ENCODE measurements at places on chromosomes 1 and 21.

DNA sequence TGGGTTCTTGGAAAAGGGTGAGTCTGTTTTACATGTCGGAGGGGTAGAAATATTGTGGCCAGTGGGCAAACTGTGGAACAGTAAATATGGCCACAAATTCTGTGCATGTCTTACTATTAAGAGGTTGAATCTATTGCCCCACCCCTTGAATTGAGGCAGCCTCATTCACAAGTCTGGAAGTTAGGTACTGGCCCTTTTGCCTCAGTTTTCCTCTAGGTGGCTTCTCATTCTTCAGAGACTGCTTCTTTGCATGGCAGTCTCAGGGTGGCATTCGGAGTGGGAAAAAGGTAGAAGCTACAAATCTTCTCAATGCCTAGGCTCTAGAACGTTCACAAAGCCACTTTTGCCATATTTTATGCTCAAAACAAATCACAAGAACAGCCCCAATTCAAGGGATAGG is 57.2 kb downstream of the SLC9C2 start:
- no peak for DNase-seq

DNA sequence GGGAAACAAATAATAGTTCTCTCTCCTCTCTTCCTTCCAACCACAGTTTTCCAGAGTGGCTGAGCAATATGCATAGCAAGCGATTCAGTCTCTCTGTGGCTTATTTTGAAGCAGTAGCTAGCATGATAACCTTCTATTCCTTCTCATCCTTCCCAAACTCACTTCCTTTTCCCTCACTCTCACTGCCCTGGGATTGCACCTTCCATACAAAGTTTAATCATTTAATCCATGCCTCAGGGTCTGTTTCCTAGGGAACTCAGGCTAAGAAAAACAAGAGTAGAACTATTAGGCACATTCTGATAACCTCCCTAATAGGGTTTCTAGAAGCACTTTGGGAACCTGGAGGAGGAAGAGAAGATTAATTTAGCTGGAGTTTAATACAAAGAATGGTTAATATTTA is 97.7 kb upstream of the S1PR1 start:
- DNase-seq = no peak

DNA sequence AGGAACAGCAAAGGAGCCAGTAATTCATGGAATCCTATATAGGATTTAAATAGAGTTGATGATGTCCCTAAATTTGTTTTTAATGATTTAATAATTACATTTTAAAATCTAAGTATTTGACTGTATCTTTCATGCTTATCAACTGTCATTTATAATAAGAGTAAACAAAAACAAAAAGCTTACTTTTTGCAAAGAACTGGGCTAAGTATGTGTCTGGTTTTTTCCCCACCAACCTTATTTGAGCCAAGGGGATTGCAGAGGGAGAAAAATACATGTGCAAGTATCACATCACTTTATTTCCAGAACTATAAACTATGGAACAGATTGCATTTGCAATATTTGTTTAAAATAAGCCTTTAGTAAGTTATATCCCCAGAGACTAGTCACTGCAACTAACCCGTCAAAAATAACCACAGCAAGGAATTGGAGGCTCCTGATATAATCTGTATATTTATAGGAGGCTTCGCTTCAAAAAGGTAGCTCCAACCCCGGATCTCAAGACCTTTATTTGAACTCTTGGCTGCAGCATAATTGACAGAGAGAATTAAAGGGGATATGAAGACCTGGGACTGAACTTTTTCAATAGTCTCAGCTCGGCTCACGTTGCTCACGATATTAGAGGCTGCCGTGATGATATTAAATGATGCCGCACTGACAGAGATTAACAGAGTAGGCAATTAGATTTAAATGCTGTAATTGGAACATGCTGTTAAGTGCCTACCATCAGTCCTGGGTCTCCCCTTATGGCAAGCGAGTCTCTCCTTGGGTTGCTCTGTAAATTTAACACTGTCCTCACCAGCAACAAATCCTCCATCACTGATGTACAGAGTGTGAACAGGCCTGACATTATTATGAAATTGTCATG is 329.1 kb upstream of the NFIA start:
- no peak for DNase-seq

DNA sequence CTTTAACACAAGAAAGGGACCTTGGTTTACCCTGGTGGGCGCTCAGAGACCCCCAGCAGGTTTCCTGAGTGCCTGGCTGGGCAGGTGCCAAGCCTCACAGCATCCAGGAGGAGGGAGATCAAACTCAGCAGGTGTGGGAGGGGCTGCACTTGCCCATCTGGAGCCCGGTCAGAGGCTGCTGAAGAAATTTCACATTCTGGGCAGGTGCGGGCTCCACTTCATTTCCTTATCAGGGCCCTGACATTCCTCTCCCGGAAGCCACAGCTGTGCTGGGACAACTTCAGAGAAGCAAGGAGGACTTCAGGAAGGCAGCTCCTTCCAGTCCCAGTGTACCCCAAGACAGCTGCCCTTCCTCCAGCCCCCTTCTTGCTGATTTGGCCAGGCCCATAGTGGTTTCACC is 82.9 kb downstream of the ITPKB start:
- DNase-seq = no peak

DNA sequence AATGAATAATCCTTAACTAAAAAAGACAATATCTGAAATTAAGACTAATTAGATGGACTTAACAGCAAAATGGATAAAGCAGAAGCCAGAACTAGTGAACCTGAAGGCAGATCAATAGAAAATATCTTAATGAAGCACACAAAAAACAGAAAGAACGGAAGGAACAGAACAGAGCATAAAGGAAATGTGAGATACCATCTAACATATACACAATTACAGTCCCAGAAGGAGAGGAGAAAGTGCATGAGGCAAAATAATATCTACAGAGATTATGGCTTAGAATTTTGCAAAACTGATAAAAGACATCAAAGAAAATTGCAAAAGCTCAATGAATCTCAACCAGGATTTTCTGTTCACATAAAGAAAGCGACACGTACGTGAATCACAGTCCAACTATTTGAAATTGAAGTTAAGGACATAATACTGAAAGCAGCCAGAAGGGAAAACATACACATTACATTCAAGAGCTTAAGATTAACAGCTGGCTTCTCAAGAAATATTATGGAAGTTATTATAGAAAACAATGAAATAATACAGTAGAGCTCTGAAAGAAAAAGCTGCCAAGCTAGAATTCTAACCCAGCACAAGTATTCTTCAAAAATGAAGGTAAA is 182.0 kb downstream of the CDC42BPA start:
- no peak for DNase-seq

DNA sequence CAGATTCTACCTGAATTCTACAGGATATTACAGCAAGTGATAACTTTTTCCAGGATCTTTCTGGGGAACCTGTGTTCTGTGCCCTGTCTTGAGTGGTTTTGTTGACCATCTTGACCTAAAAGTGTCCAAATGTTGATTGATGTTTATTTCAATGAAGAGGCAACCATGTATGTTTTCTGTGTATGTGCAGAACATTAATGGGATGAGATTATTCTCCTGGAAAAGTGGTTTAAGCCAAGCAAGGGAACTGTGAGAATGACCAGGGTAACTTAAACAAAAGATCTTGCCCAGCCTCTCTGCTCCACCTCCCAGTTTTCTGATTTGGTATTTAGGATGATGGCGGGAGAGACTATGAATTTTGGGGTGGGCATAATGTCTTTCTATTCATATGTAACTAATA is 1.0 kb upstream of the SAMD13 start:
- no peak for DNase-seq

GRCh38 chr1:5648410-5649165 is 343.6 kb downstream of the NPHP4 start:
- DNase-seq = no peak

- DNase-seq = peak; percentile 52
Observed at GRCh38 chr1:215082532-215083382, at the start of gene KCNK2. Gene KCNK2 (plus strand): TSS chr1:215082737. CDS start chr1:215083386, 649 bp downstream.

- no peak for DNase-seq
Observed at GRCh38 chr1:215594640-215595039, 27.5 kb downstream of the KCTD3 start.

DNA sequence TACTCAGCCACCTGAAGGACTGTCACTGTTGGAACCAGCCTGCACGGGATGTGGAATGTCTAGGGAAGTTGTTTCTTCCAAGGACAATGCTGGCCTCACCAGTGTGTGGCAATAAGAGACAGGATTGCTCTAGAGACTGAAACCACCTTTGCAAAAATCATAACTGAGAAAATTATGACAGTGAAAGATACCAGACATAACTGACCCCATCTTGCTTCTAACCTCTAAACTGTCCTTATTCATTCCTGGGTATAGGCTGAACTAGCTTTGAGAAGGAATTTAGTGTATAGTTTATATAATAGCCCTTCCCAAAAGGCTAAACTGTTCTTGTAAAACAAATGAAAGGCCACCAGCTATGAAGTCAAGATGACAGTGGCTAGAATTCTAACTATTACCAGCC is 83.6 kb downstream of the IER5 start:
- DNase-seq = no peak

DNA sequence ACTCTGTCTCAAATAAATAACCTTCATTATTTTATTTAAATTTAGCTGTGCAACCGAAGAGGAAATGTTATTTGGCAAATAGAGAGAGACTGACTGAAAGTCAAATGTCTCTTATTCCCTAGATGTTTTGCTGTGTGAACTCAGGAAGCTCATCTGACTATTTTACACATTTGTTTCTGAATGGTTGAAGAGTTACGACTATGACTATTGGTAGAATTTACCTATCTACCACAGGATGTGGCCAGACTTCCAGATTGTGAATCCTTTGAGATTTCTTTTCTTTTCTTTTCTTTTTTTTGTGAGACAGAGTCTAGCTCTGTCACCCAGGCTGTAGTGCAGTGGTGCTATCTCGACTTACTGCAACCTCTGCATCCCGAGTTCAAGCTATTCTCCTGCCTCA is 5.3 kb upstream of the SDE2 start:
- DNase-seq = no peak

DNA sequence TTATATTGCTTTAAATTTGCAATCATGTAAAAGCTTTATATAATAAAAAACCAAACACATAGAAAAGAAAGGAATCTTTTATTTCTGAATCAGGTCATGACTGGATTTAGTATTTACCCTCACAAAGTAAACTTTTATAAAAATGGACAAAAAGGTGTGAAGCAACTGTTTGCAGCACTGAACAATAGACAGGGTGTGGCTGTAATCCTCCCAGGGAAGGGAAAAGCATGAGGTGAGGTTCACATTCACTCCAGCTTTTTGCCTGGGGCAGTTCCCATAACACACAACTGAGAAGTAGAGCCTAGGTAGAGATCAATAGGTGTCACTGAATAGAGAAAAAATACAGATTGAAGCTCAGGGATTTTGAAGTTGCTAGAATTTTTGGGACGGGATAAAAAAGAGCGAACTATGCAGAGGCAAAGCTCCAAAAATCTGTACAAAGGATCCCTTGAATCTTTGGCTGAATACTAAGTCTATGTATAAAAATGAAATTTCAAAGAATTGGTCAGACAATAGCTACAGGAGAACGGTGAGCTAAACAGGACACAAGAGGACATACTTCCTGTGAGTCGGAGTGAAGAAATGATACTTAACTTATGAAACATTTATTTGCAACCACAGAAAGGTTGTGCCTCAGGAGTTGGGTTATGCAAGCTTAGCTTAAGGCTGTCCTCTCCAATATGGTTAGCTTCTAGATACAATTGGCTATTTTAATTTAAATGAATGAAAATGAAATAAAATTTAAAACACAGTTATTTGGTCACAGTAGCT is 162.0 kb upstream of the ZP4 start:
- DNase-seq = no peak

DNA sequence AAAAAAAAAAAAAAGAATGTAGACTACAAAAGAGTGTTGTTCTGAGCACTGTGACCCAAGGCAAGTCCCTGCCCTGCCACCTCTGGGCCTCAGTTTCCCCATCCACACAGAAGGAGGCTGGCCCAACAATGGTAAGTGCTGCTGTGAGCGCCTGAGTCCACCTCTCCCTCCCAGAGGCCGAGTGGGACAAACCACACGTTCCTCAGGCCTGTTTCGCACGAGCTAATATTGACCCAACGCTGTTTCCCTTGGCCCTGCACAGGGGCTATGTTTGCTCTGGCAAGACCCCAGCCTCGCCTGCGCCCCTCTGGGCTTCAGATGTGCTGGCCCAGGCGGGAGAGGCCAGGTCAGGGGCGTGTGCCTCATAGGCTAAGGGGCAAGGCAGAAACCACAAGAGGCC is 12.6 kb upstream of the LAPTM5 start:
- DNase-seq = peak; percentile 70

GRCh38 chr1:76542359-76542758 is 324.9 kb upstream of the ST6GALNAC5 start:
- no peak for DNase-seq

DNA sequence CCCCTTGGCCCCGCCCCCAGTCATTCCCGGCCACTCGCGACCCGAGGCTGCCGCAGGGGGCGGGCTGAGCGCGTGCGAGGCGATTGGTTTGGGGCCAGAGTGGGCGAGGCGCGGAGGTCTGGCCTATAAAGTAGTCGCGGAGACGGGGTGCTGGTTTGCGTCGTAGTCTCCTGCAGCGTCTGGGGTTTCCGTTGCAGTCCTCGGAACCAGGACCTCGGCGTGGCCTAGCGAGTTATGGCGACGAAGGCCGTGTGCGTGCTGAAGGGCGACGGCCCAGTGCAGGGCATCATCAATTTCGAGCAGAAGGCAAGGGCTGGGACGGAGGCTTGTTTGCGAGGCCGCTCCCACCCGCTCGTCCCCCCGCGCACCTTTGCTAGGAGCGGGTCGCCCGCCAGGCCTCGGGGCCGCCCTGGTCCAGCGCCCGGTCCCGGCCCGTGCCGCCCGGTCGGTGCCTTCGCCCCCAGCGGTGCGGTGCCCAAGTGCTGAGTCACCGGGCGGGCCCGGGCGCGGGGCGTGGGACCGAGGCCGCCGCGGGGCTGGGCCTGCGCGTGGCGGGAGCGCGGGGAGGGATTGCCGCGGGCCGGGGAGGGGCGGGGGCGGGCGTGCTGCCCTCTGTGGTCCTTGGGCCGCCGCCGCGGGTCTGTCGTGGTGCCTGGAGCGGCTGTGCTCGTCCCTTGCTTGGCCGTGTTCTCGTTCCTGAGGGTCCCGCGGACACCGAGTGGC is at the start of gene SOD1:
Gene SOD1 (plus strand): TSS at position 158 of the 723 bp plus-strand sequence. CDS start 77 bp downstream, at position 235.
- peak; percentile 95 for DNase-seq

DNA sequence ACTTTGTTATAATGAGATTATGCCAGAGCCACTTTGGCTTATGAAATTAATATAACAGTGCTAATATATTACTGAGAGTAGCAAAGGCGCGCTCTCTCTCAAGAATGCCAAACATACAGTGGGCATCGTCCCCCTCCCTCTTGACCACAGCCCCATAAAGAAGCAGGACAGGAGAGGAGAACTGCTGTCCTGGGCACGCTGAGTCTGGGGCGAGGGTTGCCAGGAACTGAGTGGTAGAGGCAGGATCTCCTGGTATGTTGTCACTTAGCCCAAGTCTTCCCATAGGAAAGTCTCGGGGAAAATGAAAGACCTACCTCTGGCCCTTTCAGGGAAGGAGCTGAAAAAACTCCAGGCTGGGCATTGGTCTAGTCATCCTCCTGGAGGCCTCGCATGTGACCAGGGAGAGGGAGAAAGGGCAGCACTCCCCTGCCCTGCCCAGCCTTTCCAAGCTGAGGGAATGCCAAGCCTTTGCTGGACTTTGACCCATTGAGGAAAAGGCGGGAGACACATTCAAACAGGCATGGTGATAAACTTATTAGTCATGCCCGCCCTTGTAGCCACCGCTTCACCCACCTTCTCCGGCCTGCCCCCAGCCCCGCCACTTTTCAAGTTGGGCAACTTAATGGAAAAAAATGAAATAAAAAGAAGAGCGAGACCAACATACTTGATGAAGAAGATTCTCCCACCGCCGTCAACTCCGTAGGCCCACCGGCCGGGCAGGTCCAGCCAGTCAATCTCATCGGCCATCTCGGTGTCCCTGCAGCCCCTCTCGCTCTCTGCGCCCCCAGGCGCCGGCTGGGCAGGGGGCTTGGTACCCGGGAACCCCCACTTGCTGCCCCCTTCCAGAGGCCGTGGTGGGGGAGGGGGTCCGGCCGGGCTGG is 17.4 kb upstream of the PLEKHA6 start:
- DNase-seq = no peak

All from left hindlimb (tissue), 1 donor.